ENCODE measurements at places on chromosomes 7 and 10.
A peak's percentile ranks its signal among the peaks of the same experiment; 100 is the strongest.

GRCh38 chr10:74880041-74880440 lies 53.6 kb downstream of the KAT6B start:
- DNase-seq, result no peak

- DNase-seq, result peak; percentile 64
Measured at GRCh38 chr10:61993711-61994401, 92.4 kb downstream of the ARID5B start.

- no peak for DNase-seq
Measured at GRCh38 chr10:46215426-46215825, 71.4 kb upstream of the ANTXRL start.

DNA sequence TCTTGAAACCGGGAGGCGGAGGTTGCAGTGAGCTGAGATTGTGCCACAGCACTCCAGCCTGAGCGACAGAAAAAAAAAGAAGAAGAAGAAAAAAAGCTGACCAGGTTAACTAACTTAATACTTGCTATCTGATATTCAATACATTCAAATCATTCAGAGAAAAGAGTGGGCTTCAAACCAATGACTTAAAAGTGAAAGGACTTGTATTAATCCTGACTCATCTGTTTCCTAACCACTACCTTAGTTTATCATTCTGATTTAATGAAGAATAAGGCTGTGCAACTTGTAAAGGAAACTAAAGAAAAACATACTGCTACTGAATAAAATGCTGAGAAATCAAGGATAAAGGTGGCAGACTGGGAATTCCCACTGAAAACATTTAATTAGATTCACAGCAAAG lies 128.4 kb downstream of the NRBF2 start:
- no peak for DNase-seq

DNA sequence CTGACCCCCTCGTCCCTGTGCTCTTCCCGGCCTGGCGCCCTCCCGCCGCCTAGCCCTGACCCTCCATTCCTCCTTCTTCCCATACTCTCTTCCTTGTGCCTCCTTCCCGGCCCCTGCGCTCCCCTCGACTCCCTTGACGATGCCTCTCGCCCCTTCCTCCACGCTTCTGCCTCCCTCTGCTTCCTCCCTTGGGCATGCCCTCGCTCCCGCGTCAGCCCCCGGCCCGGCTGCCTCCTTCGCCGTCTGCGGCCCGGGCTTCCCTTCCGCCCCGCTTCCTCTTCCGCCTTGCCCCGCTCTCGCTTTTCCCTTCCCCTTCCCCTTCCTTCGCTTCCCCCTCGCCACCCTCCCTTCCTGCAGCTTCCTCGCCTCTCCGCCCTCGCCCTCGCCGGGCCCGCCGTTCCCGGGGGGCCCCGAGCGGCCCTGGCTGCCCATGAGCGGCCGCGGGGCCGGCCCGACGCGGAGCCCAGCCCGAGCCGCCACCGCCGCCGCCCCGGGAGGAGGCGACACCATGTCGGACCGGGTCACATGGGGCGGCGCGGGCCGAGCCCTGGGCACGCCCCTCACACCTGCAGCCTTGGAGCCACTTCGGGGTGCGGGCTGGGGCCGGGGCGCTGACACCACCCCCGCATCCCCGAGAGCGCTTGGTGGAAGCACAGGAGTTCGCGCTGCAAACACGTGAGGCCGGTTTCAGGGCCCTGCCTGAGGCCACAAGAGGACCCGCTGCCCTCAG lies at the start of gene FBXW4:
Gene FBXW4, minus strand, starts transcription at position 497 of the 730 bp plus-strand sequence. Its CDS starts 65 bp downstream, at position 432.
- DNase-seq, result peak; percentile 68

All from CD4-positive, alpha-beta memory T cell (primary cell).